Activated T-cell treated with anti-CD3 and anti-CD28 coated beads, Interleukin-2, amount 50 U/mL, for 72 hours (primary cell): ENCODE measurements at places on chromosomes 4 and X. TPM values are rescaled to one million over a fixed set of nuclear protein-coding genes. Genes with fewer than 3 reads are reported as not detected.

The ATG4A gene
- total RNA-seq = 10.3 TPM

The CYBB gene
- 0.38 TPM for total RNA-seq

The NAT8L gene
- 1.5 TPM for total RNA-seq

The CT45A2 gene
- total RNA-seq = not detected

The SERPINA7 gene
- total RNA-seq = not detected
